ENCODE measurements at places on chromosomes 2 and 18.
A peak's percentile ranks its signal among the peaks of the same experiment; 100 is the strongest.

GRCh38 chr18:34224423-34225217 is at the start of gene NOL4:
NOL4 (minus strand) TSS chr18:34224913; CDS start chr18:34223253, 1,660 bp downstream.
- DNase-seq = no peak

- no peak for DNase-seq
These were observed 260.0 kb downstream of the OTX1 start for GRCh38 chr2:63310614-63311013.

DNA sequence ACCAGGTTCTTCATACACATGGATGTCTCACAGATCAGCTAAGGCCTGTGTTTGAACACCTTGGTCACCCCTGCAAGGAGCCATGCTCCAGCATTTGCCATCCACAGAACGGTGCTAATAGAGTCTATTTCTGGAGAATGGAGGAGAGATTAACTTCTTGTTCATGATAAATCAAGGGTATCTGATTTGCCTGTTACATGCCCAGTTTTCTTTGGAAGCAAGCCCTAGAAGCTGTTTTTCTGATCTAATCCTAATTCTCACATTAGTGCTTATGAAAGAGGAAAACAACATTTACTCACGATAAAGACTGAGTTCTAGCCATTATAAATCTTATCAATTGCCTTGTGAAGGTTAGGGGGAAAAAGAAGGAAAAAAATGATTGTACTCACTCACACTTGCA is 119.6 kb upstream of the DTNA start:
- DNase-seq = no peak

DNA sequence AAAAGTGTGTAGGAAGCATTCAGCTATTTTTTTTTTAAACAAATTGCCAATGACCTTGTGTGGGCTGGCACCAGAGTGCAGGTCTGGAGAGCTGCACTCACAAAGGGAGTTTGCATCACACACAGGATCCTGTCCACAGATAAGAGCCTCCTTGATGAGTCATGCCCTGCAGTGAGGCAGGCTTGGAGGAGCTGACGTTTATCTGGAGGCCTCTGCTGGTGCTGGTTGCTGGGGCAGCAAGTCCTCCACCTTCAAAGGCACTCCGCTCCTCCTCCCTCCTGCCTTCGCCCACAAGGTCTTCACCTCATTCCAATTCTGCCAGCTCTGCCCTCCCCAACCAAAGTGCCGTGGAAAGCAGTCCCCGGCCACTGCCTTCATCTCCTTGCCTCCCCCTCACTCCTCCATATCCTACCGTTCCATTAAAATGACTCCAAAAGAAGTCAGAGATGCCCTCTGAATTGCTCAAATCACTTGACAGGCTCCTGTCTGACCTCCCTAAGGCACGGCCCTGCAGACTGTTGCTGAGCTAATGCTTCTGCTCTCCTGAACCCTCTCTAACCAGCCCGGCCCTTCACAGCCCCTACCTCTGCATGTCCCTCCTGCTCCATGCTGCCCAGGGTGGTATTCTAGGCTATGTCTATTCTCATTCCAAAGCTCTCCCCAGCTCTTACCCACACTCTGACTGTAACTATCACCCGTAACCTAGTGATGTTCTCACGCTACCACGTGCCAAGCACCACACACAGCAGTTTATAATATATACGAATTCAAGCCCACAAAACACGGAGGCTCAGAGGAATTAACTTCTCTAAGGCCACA is 30.9 kb downstream of the LONRF2 start:
- DNase-seq = peak; percentile 89

DNA sequence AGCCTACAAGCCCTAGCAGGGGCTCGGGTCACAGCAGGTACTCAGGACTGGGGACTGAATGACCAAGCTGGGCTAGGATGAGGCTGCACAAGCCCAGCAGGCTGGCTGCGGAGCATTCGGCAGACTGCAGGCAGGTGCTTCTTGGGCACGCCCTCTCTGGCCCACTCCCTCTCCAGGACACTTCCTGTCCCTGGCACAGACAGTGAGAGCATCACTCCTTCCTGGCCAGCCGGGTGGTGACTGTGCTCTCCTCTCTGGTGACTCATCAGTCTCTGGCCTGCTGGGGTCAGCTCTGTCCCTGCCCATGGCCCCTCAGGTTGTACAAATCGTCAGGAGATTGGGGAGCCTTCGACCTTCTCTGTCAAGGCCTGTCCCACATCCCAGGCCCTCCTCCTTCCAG is 22.5 kb downstream of the C1QL2 start:
- DNase-seq = no peak

DNA sequence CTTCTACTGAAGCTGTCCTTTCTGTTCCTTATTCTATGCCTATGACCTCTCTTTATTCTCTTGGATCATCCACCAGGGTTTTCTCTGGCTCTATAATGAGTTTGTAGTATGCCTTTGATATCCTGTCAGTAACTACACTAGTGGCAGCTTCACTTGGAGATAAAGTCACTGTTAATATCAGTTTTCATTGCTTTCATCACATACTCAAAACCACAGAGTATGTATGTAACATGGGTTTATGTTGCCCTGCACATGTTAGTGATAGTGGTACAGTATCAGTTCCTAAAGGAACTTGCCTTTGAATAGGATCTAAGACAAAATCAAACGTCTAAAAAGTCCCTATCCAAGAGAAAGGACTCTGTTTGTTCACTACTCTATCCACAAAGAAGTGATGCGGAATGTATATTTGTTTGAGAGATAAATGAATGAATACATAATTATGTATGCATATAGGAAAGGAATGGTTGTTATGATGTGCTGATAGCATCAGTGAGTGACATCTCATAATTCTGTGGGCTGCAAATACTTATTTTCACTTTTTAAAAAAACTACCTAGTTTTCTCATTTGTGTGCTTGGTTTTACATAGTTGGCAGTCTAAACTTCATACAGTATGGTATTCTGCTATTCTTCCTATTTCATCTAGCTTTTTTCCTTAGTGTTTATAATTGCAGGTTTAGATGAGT is 45.1 kb downstream of the TET3 start:
- DNase-seq = no peak

Data from COLO829 (cell line).